Right ventricle myocardium superior (tissue), 1 donor: ENCODE measurements at places on chromosomes 13 and 19. TPM values are rescaled to one million over a fixed set of nuclear protein-coding genes. Genes with fewer than 3 reads are reported as not detected.

The CGB2 gene
- not detected for total RNA-seq

The ZNF208 gene
- 20.7 TPM for total RNA-seq

The MBD3L2 gene
- total RNA-seq = not detected

The STOML3 gene
- total RNA-seq = not detected

The DGKH gene
- total RNA-seq = 4.2 TPM

The C19orf67 gene
- total RNA-seq = not detected

- no peak for DNase-seq
These were observed 3.8 kb downstream of the BCAT2 start for GRCh38 chr19:48806818-48807589.

GRCh38 chr19:17602217-17602616, 46.8 kb downstream of the COLGALT1 start:
- no peak for DNase-seq

- no peak for DNase-seq
These were observed 83.7 kb downstream of the RAB20 start for GRCh38 chr13:110477706-110478245.

GRCh38 chr19:15166700-15167099, 34.1 kb downstream of the NOTCH3 start:
- no peak for DNase-seq

DNA sequence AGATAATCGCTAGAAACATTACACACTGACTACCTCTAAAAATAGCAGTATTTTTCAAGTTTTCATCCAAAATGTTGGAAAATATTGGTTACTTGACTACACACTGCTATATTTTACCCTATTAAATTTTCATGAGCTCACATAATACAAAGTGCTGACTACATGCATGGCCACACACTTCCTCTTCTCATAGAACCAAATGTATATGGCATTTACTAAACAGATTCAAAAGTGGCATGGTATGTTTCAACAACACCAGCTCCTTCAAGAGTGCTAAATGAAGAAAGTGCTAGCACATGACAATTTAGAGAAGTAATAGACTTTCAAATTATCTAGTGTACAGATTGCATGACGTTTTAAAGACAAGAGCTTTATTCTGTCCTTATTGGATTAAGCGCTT, 780.4 kb upstream of the SLITRK6 start:
- no peak for DNase-seq

DNA sequence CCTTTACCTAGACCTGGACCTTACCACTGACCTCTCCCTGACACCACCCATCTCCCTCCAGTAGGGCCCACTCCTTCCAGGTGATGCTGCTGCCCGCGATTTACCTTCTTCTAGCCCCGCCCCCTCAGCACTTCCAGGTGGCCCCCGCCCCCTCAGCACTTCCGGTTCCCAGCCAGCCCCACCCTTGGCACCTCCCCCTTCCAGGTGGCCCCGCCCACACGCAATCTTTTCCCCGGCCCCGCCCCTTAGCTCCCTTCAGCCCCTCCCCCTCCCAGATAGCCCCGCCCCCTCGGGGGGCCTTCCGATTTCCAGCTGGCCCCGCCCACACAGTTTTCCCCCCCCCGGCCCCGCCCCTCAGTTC, 586 bp downstream of the LIG1 start:
- peak; percentile 81 for DNase-seq

- no peak for DNase-seq
These were observed 9.1 kb downstream of the SLITRK5 start for GRCh38 chr13:87680298-87680697.

- no peak for DNase-seq
These were observed 333.7 kb upstream of the NBEA start for GRCh38 chr13:34608331-34608730.

GRCh38 chr19:15452111-15453047, 2.6 kb upstream of the WIZ start:
- DNase-seq = peak; percentile 94

DNA sequence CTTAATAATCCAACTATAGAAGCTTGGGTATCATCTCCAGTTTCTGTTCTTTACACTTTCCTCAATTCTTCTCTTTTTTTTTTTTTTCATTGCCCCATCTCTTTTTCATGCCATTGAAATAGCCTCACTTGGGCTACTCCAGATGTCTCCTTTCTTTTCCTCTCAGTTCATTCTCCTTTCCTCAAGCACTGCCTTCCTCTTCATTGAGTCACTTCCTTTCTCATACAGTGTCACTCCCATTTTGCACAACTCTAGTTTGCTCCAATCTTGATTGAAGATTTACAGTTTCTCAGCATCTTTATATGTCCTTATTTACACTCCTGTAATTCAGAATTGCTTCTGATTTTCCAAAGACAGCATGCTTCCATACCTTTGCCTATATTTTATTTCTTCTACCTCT, 61.3 kb downstream of the IPO5 start:
- DNase-seq = no peak

DNA sequence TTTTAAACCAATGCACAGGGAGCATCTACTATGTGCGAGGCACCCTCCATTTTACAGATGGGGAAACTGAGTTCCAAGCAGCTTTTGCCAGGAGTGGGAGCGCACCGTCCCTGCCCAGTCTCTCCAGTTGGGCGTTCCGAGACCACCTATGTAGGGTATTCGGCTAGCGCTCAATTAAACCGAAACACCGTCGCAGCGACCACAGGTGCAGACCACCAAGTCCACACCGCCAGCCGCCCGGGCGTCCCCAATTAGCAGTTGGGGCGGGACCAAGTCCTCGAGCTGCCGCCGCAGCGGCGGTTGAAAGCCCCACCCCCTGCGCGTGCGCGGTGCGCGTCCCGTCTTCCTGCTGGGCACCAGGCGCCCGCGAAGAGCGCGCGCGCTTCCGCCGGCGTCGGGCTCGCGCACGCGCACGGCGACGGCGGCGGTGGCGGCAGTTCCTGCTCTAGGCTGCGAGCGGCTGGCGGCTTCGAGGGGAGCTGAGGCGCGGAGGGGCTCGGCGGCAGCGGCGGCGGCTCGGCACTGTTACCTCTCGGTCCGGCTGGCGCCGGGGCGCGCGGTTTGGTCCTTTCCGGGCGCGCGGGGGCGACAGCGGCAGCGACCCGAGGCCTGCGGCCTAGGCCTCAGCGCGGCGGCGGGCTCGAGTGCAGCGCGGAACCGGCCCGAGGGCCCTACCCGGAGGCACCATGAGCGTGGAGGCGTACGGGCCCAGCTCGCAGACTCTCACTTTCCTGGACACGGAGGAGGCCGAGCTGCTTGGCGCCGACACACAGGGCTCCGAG, at the start of gene UPF1:
TSS of gene UPF1 (plus strand) at position 436 of the 782 bp plus-strand sequence. CDS start at position 687, 251 bp downstream.
- DNase-seq = peak; percentile 97

DNA sequence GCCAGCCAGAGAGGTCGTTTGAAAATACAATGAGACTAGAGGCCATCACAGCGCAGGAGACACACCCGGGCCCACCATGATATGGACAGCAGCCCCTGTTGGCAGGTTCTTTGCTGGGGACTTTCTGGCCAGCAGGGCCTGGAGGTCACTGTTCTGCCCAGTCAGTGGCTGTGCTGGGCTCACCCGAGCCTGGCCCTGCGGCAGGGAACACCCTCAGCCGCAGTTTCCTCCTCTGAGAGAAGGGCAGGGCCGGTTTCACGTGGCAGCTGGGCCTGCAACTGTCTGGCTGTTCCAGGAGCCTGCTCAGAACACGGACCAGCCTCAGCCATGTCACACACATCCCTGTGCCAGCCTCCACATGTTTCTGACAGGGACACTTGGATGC, 39.4 kb downstream of the ADPRHL1 start:
- DNase-seq = peak; percentile 68

GRCh38 chr19:35777086-35777841, 1.9 kb downstream of the ARHGAP33 start:
- peak; percentile 30 for DNase-seq

DNA sequence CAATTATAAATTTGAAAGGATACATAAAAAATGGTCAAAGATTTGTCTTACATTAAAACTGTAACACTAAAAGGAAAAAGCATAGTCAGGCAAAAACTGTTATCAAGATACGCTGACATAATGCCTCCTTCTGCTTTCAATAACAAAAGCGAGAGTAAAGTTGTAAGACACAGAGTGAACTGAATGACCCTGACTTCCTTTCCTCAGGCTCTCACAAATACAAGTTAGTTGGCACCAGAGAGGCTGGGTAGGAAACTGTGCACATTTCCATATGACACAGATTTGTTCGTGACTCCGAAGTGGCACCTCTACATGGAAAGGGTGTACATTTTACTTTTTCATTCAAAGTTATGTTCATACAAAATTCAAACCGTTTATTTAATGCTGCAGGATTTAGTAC, 15.4 kb downstream of the FGF14 start:
- no peak for DNase-seq

DNA sequence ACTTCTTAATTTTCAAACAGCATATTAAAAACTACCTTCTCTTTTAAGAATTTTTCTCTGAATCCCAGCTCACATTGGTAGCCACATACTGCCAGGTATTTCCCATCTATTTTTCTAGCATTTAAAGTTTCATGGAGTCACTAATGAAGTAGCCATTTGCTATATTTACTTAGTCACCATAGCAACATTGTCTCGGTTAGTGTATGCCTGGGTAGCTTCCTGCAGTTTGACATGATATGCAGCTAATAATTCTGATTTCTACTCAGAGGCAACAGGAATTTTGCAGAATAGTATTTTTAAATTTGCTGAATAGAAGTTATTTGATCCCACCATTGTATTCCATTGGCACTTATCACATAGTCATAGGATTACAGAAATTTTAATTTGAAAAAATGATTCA, 30.9 kb upstream of the KCTD4 start:
- no peak for DNase-seq

GRCh38 chr13:46905249-46905648, 8.4 kb upstream of the HTR2A start:
- no peak for DNase-seq

DNA sequence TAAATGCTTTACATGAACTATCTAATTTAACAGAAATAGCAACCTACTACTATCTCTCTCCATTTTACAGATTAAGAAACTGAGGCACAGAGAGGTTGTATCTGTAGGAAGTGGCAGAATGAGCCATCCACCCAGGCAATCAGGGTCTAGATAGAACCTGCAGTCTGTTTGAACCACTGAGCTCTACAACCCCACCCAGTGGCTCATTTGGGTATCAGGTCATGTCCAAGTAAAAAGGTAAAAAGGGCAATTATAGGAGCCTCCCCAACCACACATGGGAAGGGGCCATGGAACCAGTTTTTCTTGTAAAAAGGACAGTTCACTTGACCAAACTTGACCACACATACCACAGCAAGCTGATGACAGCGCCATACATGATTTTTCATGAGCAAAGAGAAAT, 92.9 kb upstream of the SGCG start:
- DNase-seq = no peak
